Activated CD4-positive, alpha-beta T cell treated with anti-CD3 and anti-CD28 coated beads, Interleukin-2, amount 10 ng/mL, durations not matched to agents 7 days and 5 days (primary cell): ENCODE measurements at places on chromosomes 16 and 17.

DNA sequence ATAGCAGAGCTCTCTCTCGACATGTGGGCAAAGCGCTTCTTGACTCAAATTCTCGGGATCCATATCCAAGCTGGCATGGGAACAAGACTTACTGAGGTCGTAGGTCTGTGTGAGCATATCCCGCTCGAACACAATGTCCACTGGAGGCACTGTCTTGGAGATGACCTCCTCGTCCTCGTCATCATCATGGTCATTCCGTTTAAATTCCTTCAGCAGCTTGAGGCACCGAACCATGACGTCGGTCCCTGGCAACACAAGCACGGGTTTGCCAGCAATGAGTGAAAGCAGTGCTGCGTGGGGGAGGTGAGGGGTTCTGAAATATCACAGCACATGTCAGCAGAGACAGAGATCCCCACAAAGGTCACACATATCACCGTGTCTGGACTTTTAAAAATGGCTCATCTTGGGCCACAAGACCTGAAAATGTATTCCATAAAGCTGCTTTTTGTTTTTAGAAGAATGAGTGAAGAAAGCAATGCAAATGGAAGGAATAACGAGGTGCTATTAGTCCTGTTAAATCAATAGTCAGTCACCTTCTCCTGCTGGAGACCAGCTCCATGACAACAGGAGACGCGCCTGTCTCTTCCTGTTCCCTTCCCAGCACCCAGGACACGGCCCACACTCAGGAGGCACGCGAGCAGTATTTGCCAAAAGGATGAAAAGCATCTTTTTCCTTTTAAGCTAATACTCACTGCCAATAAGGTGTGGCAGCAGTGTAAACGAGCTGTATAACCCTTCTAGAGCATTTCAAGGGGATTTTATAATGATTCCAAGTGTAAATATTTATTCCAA, 37.9 kb downstream of the GTF3C1 start:
- no peak for DNase-seq

- DNase-seq, result no peak
These were observed 75.4 kb downstream of the YPEL2 start for GRCh38 chr17:59406808-59407381.

DNA sequence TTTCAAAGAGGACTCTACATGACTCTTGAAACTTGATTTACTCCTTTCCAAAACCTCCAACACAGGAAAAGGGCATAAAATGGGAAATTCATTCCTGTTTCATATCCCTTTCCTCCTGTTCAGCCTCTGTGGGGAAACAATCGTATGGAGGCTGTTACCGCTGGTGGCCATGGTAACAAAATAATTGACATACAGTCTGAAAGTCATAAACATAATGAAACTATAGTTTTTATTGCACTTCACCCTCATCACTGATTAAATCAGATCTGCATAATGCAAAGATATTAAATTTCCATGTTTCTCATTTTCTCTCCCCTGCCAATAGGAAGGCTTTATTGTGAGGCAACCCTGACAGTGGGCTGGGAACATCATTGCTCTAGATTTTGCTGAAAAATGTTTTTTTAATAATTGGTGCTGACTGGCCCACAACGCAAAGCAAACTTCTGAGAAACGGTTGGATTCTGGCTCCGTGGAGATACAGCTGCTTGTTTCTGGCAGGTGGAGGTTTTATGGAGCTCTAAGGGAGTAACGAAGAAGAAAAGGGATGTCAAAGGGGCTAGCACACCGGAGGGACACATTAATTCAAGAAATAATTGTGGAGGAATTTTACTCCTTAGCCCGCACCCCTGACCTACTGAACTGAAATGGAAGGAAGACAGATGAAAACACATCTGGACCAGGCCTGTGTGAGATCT, 154.2 kb upstream of the SHISA6 start:
- DNase-seq, result no peak

GRCh38 chr16:84610376-84610775, 7.5 kb downstream of the COTL1 start:
- no peak for DNase-seq

DNA sequence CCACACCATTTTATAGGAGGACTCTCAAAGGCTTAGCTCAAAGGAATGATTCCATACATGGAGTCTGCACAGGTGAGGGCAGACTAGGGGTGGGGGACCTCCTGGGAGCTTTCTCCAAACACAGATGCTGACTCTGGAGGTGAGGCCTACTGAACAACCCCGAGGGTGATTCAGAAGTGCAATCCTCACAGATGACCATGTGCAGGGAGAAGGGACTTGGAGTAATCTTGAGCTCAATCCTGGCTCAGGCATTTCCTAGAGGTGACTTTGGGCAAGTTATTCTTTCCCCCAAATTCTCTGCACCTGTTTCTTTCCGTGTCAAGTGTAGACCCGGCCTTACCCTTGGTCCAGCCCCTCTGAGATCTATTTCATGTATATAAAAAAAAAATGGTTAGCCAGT, 401.5 kb downstream of the SLC39A11 start:
- no peak for DNase-seq

GRCh38 chr17:9016941-9017552, 4.3 kb upstream of the NTN1 start:
- no peak for DNase-seq

- DNase-seq, result no peak
These were observed 413.4 kb downstream of the CDH13 start for GRCh38 chr16:83040174-83040573.

DNA sequence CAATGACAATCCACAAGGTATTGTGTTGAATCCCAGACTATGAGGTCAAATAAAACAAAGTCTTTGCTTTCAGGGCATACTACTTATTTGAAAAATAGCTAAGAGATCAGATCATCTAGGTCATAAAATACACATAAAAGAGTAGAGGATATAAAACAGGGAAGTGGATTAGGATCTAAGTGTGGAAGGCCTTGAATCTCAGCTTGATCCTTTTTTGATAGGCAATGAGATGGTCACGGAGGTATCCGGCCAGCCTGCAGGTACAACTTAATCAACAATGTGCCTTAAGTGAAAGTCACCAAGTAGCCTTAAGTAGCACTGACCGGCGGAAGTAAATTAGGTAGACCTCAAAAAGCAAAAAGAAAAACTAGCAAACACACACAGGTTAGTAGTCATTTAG, 901.7 kb downstream of the KCNJ2 start:
- no peak for DNase-seq

DNA sequence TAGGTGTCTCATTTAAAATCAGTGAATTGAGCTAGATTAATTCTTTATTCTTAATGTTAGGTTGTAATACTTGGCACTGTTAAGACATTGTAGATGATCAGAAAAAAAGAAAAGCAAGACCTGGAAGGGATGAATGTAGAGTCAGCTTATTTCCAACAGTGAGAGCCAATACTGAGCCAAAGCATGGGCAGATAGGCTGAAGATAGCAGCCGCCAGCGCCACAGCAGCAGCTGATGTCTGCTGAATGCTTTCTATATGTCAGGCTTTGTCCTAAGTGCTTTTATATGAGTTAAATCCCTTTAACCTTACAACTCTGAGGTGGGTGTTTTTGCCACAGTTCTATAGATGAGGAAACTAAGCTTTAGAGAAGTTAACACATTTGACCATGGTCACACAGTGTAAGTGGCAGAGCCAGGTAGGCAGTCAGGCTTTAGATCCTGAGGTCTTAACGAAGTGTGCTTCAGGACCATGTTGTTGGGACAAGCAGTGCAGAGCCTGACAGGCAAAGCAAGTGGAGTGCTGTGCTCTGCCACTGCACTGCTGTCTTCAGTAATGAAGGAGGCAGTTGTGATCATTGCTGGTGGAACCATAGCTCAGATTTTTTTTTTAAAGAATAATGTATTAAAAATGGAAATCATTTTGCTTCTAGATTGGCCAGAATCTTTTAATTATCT, 25.9 kb downstream of the TNRC6A start:
- no peak for DNase-seq

- no peak for DNase-seq
These were observed 8.5 kb downstream of the SGF29 start for GRCh38 chr16:28562199-28562598.

DNA sequence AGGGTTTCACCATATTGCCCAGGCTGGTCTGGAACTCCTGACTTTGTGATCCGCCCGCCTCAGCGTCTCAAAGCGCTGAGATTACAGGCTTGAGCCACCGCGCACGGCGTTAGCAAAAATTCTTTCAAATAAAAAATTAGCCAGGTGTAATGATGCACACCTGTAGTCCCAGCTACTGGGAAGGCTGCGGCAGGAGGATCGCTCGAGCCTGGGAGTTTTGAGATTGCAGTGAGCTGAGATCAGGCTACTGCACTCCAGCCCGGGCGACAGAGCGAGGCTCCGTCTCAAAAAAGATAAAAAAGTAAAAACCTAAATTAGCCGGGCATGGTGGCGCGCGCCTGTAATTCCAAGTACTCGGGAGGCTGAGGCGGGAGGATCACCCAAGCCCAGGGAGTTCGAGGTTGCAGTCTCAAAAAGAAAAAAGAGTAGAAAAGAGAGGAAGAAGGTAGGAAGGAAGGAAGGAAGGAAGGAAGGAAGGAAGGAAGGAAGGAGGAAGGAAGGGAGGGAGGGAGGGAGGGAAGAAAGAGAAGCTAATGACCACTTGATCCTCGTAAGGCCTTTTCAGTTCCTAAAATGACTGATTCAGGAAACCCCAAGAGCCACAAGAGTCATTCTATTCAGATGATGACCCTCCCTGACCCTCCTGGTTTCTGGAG, 59.2 kb downstream of the SRL start:
- no peak for DNase-seq
